ENCODE measurements at places on chromosomes 4 and X. TPM values are rescaled to one million over a fixed set of nuclear protein-coding genes. Genes with fewer than 3 reads are reported as not detected.

Gene PAGE1
- polyA plus RNA-seq: not detected

Gene DSPP
- not detected for polyA plus RNA-seq

Gene HSFX1
- polyA plus RNA-seq: 1.5 TPM

Gene SMIM10L2A
- polyA plus RNA-seq: 1.4 TPM

Gene PRRG3
- polyA plus RNA-seq: 1.3 TPM

Gene NIPAL1
- 1.2 TPM for polyA plus RNA-seq

Gene RHOXF2
- not detected for polyA plus RNA-seq

DNA sequence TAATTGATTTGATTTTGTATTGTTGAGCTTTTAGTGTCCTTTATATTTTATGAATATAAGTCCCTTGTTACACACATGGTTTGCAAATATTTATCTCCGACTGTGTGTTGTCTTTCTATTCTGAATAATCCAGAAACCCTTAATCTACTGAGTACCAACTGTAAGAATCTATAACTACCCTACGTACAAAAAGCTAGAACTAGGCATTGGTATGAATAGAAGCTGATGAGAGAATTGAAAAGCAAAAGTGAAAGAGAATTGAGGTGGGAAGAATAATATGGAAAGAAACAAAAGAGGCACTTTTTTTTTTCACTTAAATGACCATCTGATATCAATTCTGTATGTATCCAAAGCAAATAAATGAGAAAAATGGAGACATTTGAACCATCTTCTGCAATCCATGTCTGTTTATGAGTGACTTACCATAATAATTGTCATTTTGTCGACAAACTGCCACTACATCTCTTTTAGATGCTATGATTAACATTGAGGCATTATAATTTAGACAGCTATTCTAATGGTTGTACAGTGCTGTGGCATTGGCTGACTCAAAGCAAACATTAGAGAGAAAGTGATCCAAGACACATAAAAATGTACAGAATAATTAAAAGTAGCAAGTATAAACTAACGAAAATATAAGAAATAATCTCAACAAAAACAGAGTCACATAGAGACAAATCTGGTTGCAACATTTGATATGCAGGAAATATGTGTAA, 1516.6 kb upstream of the AGA start:
- no peak for DNase-seq

GRCh38 chr4:94285666-94286065, 57.0 kb downstream of the HPGDS start:
- no peak for DNase-seq

DNA sequence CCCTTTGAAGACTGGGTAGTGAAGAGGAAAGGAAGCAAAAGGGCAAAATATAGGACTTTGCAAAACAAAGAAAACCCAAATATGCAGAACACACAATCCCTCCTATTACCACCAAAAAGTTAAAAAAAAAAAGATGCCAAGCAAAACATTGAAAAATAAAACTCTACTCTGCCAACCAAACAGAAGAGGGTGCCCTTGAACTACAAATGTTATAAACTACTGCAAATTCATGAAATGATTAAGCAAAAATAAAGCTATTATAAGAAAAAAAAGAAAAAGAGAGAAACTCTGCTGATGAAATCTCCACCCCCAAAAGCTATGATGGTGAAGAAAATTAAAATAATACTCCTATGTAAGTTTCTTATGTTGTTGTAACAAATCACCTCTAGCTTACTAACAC, 168.5 kb upstream of the STK26 start:
- DNase-seq: no peak

GRCh38 chr4:36337665-36338185, 56.3 kb downstream of the DTHD1 start:
- no peak for DNase-seq

DNA sequence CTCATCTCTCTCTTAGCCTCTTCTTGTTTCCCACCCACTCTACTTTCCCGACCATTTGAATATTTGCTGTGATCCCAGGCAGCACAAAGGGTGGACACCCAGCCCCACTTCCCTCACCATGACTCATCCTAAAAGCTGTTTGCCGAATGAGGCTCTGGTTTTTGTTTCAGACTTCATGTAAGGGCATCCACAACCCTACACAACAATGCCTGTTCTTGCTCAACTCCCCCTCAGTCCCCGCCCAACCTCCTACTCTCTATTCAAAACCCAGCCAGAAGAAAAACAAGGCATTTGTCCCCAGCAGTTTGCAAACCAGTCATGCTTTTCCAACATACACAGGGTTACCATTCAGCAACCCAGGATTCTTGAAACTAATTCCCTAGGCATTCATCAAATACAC, 516.5 kb upstream of the CNKSR2 start:
- DNase-seq: no peak

DNA sequence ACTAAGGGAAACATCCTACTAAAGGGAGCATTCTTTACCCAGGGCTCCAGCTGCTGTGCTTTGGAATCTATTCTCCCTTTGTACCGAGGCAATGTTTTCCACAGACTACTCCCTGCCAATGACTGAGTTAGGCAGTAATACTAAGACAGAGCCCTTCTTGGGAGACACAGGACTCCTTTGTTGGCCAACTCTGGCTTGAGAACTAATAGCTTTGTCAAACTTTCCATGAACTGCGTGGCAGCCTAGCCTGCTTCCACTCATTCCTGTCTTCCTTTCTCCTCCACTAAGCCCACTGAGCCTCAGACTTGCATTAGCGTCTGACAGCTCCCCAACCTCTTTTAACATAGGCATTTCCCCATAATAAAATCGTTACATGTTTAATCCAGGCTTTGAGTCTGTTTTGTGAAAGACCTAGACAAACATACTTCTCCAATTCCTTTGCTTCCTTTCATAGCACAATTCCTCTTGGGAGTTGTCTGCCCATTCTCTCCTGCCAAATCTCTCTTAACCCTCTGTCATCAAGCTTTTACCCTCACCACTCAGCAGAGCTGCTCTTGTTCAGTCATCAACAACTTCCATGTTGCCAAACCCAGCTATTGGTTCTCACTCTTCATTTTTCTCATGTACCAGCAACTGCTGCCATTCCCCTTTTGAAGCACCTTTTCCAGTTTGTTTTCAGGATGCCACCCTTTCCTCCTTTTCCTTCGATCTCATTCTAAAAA, 300.3 kb upstream of the IGFBP7 start:
- no peak for DNase-seq

DNA sequence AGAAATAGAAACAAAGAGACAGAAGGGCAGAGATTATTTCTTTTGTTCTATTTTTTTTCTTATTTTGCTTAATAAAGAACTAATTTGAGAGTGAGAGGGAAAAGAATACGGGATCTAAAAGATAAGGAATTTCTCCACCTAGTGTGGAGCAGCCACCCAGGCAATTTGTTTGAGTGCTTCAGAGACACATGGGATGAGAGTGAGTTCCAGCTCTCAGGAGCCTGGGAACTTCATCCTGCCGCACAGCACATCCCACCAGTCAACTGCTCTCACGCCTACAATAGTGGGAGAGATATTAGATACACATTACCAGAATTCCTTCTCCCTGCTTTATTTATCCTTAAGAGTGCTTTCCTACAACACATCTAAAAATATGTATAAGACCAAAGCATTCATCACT, 946.4 kb downstream of the PDHA2 start:
- no peak for DNase-seq

GRCh38 chrX:41718481-41719235, 5.3 kb upstream of the GPR82 start:
- DNase-seq: no peak

DNA sequence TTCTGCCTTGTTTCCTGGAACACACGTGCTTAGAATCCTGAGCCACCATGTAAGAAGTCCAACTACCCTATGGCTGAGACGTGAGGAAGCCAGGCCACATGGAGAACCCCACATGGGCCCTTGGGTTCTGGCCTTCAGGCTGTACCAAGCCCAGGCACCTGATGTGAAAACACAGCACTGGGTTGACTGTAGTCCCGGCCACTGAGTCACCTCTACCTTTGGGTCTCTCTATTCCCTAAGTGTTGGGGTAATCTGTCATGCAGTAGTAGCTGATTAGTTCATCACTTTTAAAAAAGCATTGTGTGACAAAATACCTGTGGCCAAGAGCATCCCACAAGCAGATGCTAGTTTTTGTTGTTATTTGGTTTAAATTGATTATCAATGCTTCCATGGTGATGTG, 24.3 kb downstream of the CFAP97 start:
- no peak for DNase-seq

DNA sequence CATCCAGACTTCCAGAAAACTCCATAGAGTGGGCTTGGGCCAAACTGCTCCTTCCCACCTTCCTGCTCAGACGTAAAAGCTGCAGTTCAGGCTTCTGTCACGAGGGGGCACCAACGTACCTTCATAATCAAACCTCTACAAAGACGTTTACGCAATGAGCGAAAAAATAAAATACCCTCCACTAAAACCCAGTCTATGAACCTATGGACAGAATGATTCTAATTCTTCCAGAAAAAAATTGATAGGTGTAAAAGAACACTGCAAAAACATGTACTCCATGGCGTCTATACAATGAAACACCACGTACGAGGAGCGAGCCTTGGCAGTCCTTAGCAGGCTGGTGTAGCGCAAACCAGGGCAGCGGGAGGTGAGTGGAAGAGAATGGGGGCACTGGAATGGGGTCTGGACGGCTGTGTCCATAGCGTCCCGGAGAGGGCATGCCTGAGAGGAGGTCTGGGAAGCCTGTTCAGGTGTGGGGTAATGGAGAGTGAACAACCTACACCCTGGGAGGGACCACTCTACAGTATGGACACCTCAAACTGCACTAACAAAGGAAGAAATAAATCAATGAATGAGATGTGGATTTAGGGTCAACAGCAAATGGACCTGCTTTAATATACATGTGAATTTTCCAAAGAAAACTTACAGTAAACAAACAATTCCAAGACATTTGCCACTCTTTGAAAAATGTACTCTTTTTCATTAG, 14.4 kb upstream of the RAB40A start:
- no peak for DNase-seq

GRCh38 chrX:132413459-132413858, 75.4 kb downstream of the MBNL3 start:
- DNase-seq: no peak

GRCh38 chrX:120726294-120726693, 96.4 kb upstream of the C1GALT1C1 start:
- no peak for DNase-seq

DNA sequence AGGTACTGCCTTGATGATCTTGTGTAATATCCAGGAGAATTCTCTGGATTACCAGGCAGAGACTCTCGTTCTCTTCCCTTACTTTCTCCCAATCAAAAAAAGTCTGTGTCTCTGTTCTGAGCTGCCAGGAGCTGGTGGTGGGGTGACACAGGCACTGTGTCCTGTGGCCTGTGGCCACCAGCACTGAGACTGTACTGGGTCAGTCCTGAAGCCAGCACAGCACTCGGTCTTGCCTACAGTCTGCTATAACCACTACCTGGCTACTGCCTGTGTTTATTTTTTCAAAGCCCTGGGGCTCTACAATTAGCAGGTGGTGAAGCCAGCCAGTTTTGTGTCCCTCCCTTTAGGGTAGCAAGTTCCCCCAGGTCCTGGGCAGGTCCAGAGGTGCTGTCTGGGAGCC, 331.1 kb upstream of the MAGEB18 start:
- DNase-seq: no peak

GRCh38 chr4:156685308-156685707, 286.3 kb downstream of the PDGFC start:
- no peak for DNase-seq

DNA sequence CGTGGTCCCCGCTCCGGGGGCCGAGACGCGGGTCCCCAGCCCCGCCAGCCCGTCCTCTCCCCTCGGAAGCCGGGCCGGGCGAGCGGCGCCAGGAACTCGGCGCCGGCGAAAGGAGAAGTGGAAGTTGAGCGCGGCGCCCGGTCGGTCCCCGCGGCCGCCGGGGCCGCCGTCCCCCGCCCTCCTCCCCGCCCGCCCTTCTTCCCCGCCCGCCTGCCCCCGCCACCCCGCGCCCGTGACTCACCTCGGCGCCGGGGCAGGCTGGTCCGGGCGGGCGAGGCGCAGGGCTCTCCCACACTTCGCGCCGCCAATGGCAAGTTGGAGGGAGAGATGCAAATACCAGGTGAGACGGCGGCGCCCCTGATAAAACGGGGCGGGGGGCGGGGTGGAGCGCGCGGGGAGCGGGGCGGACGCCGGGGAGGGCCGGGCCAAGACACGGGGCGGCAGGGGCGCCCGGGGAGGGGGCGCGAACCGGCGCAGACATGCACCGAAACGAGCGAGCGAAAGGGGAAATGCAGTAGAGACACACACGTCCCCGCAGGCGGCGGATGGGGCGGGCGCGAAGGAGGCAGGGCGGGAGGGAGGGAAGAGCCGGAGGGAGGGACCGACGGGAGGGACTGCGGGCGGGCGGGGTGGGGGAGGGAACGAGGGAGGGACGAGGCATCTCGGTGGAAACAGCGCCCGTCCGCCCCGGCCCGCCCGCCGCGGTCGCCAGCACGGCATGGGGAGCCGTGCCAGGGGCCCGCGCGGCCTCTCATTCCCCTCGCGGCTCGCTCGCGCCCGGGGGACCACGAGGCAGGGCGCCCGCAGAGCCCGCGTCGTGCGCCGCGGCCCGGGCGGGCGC, at the start of gene ELF4:
TSS of gene ELF4 (minus strand) at position 119 of the 841 bp plus-strand sequence. CDS start 29,167 bp downstream, outside the sequence.
- DNase-seq: no peak

DNA sequence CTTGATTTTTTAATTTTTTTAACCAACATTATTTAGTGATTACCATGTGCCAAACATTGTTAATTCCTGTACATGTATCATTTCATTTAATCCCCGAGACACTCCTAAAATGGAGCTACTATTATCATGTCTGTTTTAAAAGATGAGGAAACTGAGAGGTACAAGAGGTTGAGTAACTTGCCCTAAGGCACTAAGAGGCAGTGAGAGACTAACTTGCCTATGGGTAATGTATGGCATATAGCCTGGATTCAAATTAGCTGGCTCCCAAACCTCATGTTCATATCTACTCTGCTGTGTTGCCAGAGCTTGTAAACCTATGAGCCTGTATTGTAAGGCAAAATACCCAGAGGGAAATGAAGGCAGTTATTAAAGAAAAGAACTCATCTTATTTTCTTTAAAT, 443.6 kb downstream of the IL15 start:
- no peak for DNase-seq

GRCh38 chrX:56798339-56798711, 69.3 kb downstream of the NBDY start:
- no peak for DNase-seq

GRCh38 chrX:56572975-56573374, 9.5 kb downstream of the UBQLN2 start:
- no peak for DNase-seq

DNA sequence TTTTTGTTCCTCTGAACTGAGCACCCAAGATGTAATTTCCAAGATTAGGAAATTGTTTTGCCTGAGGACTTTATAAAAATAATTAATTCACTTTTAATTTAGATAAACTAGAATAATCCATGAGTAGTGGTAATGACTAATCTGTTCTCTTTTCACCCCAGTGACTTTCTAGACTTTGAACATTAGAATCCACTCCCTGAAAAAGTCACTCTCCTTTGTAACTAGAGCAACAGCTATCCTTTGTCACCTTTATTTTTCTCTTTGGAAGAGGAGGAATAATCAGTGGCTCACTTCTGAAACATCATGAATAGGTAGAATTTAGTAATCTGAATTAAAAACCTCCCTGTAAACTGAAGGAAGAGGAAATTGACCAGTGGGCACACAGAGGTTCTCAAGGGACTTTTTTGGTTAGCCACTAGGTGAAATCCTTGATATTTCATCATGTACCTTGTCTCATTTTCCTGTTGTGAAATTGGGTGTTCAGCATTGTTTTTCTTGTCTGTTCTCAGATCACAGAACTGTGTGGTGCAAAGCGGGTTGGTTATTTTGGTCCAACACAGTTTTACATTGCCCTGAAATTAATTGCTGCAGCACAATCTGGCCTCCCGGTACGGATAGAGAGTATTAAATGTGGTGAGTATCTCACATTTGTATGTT, 59.4 kb downstream of the REPS2 start:
- no peak for DNase-seq
